CD4-positive, alpha-beta T cell treated with Interferon alpha-2 for 1 hour (primary cell): ENCODE measurements at places on chromosomes 5 and 9.

DNA sequence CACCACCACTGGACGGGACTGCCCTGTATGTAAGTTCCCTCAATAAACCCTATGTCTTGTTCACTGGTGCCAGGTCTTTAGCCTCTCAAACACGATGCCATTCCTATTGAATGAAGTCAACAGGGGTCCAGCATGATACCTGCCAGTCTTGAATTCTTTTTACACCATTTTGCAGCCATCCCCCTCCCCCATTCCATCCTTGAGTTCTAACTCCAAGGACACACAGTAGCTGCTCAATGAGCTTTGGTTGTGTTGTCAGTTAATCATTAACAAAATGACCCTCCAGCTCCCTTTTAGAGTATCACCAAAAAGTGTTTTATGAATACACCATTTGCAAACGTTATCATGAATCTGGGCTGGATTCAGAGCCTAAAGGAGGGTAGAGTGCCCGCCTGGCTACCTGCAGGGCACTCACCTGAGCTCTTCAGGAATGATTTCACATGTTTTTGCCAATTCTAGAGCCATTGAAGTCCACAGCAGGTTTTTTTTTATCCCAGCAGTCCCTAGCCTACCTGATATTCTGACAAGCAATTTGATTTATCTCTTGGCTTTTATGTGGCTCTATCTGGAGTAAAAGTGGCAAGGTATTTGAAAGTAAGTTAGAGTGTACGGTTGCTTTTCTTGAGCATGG is 271.8 kb downstream of the SMARCA2 start:
- DNase-seq: no peak

DNA sequence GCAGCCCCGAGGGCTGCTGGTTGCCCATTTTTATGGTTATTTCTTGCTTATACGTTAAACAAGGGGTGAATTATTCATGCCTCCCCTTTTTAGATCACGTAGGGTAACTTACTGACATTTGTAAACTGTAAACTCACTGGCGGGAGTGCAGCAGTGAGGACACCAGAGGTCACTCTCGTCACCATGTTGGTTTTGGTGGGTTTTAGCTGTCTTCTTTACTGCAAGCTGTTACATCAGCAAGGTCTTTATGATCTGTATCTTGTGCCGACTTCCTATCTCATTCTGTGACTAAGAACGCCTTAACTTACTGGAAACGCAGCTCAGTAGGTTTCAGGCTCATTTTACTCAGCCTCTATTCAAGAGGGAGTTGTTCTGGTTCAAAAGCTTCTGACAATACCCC is 155.0 kb upstream of the PRDM9 start:
- no peak for DNase-seq

DNA sequence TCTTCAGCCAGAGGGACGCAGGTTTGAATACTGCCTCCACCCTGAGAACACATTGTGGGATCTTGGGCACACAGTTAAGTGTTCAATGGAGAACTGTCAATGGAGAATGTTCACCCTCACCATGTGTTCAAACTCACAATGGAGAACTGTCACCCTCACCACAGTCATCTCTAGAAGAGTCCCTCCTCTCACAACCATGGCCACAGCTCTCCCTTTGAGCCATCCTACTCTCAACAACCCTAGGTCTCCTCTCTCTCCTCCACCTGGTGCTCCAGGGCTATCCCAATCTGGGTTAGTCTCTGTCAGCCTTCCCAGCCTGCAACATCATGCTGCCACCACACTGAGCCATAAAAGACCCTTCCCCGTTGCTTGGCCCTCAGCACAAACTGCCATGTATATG is 36.3 kb upstream of the HAND1 start:
- DNase-seq: no peak

DNA sequence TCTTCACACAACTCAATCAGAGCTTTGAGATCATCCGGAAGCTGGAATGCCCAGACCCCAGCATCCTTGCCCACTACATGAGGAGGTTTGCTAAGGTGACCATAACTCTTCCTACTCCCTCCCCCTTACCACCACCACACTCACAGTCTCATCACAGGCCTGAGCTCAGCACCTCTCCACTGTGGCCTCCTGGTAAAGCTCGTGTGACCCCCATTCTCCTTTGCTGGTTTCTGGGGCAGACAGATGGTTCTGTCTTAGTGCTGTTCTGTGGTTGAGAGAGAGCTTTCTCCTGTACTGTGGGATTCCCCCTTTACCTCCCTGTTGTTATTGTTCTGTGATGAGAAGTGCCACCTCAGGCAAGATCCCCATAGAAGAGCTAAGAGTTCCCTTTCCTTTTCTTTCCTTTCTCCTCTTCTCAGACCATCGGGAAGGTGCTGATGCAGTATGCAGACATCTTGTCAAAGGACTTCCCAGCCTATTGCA is 92.7 kb upstream of the RUSC2 start:
- no peak for DNase-seq

DNA sequence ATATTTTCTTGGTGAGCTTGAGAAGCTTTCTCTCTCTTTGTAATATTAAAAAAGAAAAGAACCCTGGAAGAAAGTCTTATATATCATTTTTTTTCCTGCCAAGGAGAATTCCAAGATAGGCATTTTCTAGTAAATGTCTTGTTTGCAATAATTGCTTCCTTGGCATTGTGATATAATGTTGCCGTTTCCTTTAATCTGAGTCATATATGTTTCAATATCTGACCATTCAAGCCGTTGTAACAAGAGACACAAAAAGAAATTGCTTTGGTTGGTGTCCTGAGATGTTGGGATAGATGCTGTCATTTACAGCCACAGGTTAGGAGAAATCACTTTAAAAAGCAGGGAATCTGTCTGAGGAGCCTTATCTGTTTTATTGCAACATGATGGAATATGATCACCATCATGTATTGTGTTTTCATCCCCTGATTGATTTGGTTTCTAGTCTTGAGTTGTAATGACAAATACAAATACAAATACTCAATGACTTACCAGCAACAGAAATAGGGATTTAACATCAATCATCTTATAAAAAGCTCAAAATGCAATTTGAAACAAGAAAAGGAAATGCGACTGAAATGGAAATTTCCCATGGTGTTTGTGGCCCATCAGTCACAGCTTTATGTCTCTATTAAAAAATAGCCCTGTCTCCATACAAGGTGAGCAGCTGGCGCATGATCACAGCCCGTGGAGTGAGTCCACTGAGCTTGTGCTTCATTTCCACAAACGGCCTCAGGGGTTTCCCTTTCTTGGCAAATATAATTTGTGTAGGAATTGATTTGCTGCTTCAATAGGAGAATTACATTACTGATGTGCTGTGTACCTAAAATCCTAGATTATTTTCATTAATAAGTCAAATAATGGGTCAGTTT is 250.1 kb upstream of the TRPC7 start:
- no peak for DNase-seq

GRCh38 chr5:57653636-57654290 is 171.2 kb upstream of the ACTBL2 start:
- DNase-seq: no peak

DNA sequence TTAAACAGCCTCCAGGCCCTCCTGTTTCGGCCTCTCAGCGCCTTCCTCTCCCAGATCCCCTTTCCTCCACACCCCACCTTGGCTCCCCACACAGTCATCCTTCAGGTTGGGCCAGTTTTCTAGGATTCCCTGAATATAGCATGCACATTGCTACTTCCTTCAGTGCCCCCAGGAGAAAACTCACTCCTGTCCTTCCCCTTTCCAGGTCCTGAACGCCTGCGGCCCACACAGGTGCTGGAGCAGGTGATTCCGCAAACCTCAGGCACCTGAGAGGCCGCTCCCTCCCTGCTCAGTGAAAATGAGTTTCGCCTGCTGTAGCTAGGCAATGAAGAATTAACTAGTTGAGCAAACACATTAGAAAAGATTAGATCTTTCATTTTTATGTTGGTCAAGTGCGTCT is 185.0 kb downstream of the MED10 start:
- no peak for DNase-seq

GRCh38 chr5:14270209-14270702 is 127.1 kb downstream of the TRIO start:
- peak; percentile 22 for DNase-seq

- DNase-seq: no peak
Observed at GRCh38 chr9:127501821-127502343, 50.6 kb downstream of the LRSAM1 start.

GRCh38 chr9:127898433-127899127 is 823 bp downstream of the ST6GALNAC6 start:
- DNase-seq: no peak

DNA sequence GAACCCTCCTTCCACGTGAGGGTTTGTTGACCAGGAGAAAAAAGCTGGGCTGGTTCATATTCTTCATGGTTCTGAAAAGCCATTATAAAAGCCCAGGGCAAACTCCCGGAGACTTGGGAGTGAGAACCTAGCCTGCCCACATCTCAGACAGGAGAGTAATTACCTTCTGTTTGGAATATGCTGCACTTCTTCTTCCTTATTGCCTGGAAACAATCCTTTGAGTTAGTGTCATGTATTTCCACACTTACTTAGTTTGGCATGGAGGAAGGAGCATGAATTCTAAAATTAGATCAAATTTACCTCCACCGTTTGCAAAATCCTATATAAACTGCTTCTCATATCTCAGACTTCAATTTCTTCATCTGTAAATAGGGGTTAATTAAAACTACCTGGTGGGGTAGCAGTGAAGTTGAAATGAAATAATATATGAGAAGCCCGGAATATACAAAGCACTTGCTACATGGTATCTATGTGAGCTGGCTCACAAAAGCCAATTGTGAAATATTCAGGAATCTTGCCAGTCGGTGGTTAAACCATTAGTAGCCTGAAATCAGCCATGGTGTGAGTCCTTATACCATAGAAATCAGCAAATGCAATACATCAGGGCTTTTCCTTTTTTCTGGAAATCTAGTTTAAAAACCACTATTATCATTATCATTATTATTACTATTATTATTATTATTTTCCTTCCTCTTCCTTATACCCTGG is 140.0 kb upstream of the RAD23B start:
- no peak for DNase-seq

DNA sequence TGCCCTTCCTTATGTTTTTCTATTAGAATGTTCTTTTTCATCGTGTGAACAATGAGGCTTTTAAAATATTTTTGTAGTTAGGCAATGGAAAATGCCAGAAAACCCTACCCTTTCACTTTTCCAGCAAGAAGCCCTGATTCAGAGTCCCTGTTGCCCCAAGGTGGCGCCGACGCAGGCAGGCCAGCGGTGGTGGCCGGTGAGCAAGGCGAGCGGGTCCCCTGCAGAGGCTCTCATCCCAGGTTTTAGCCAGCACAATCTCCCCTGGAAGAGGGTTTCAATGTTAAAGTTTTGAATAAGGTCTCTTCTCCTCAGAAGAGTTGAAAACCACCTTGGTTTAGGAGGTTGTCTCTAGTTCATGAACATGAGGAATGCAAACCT is 40.8 kb upstream of the CKMT2 start:
- no peak for DNase-seq

GRCh38 chr5:149399775-149400174 is 20.7 kb upstream of the IL17B start:
- no peak for DNase-seq

DNA sequence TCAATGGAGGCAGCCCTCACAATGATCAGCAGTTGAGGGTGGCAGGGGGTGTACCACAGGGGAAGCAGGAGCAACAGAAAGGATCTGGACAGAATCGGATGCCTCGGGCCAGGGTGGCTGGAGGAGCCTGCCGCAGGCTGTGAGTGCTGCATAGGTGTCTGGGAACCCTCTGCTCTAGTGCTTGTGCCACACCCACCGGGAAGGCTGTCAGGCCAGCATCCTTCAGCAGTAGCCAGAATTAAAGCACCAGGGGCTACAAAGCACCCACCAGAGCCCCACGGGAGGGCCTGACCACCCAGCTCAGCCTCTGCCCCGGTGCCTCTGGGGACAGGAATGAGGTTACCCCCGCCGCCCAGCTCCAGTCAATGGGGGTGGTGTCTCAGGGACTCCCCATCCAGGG is 49.0 kb downstream of the ARHGEF37 start:
- DNase-seq: no peak

DNA sequence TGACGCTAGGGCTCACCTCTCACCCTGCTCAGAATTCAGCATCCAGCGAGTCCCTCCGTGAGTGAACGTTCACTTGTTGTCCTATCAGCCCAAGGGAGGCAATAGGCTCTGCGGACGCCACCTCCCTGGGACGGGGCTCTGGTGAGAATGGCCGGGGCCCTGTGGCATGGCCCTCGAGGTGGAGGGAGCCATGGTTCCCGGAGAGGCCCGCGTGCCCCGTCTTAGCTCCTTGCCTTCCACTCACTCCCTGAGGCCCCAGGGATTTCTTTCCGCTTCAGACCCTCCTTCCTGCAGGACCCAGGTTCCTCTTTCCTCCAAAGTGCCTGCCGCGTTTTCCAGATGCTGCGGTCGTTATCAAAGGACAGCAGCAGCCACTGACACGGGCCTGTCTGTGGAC is 21.5 kb downstream of the EXOC3 start:
- DNase-seq: peak; percentile 1

GRCh38 chr9:84955971-84956370 is 286.4 kb downstream of the NTRK2 start:
- DNase-seq: no peak

GRCh38 chr9:129749575-129749974 is 3.3 kb downstream of the PTGES start:
- no peak for DNase-seq

GRCh38 chr5:129746876-129747275 is 1.0 kb upstream of the MINAR2 start:
- DNase-seq: no peak

- DNase-seq: no peak
Observed at GRCh38 chr9:21333226-21333625, 2.0 kb downstream of the KLHL9 start.

- DNase-seq: no peak
Observed at GRCh38 chr9:6897207-6897822, 139.5 kb downstream of the KDM4C start.

- peak; percentile 11 for DNase-seq
Observed at GRCh38 chr5:155728857-155729683, 597.9 kb upstream of the SGCD start.

- DNase-seq: no peak
Observed at GRCh38 chr9:129838707-129839259, 3.5 kb downstream of the USP20 start.

- DNase-seq: no peak
Observed at GRCh38 chr9:18526685-18527084, 52.7 kb downstream of the ADAMTSL1 start.

DNA sequence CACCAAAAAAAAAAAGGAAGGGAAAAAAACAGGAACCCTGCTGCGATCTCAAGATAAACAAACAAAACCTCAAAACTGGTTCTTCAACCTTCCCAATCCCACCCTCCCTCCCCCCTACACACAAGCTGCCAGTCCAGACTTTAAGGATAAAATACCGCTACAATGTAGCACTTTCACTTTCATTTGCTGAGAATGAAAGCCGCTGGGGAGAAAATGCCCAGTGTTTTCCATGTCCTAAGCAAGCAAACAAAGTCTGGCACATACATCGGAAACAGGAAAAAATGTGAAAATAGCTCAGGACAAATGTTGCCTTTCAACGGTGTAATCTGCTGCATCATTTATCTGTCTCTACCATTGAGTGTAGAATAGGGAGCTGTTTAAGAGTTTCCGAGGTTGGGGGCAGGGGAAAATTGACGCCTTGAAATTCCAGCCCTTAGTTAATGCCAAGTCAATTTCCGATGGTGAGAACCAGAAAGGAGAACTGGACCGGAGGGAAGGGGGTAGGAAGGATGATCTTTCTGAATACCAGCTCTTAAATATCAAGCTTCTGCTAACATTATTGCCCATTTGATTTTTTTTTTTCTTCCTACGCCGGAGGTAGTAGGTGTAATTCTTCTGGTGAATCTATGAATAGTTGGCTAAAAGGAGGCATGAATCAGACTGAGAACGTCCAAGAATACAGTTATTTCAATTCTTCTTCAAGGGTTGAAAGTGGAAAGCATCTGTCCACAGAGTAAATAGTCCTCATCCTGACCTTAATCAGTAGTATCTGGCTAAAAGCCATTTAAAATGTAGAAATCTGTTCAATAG is 1.2 kb upstream of the ADAMTS6 start:
- peak; percentile 55 for DNase-seq

GRCh38 chr9:32294106-32294505 is 90.3 kb upstream of the ACO1 start:
- DNase-seq: no peak
